C1 segment of cervical spinal cord (tissue), 14 donors: ENCODE measurements at places on chromosomes 12 and 14.

GRCh38 chr12:105933671-105934665 lies 204.8 kb downstream of the NUAK1 start:
- no peak for DNase-seq

DNA sequence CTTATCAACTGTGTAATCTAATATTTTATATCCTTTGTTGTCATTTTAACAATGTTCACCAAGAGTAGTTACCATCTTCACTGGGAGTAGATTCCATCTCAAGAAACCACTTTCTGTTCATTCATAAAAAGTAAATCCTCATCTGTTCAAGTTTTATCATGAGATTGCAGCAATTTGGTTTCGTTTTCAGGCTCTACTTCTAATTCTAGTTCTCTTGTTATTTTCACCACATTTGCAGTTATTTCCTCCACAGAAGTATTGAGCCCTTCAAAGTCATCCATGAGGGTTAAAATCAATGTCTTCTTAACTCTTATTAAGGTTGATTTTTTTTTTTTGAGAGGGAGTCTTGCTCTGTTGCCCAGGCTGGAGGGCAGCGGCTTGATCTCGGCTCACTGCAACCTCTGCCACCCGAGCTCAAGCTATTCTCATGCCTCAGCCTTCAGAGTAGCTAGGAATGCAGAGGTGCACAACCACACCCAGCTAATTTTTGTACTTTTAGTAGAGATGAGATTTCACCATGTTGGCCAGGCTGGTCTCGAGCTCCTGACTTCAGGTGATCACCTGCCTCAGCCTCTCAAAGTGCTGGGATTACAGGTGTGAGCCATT lies 276.6 kb downstream of the ACSS3 start:
- DNase-seq: no peak

- DNase-seq: no peak
Observed at GRCh38 chr12:119134284-119135072, 44.3 kb upstream of the HSPB8 start.

DNA sequence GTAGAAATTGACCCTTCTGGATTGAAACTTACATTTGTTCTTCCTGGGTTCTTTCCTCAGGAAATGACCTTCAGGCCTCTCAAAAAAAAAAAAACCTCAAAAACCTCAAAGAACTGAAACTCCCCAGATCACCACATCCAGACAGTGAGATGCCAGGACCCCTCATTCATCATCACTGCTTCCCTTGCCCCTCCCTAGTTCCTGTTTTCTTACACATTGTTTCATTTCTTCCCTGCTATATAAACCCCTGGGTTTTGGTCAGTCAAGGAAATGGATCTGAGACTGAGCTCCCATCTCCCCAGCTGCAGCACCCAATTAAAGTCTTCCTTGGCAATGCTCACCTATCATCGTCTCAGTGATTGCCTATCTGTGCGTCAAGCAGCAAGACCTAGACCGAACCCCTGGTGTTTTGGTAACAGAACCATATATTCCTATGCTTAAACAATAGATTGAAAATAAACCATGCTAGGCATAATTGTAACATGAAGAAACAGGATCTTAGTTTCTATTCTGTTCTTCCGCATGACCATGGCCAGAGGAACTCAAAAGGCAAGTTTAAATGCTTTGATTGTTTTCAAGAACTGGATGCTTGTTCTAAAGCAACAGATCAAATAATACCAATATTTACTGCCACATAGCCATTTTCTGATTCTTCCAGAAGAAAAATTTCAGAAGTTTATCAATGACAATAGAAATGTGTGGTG lies 108.0 kb upstream of the MAX start:
- no peak for DNase-seq

DNA sequence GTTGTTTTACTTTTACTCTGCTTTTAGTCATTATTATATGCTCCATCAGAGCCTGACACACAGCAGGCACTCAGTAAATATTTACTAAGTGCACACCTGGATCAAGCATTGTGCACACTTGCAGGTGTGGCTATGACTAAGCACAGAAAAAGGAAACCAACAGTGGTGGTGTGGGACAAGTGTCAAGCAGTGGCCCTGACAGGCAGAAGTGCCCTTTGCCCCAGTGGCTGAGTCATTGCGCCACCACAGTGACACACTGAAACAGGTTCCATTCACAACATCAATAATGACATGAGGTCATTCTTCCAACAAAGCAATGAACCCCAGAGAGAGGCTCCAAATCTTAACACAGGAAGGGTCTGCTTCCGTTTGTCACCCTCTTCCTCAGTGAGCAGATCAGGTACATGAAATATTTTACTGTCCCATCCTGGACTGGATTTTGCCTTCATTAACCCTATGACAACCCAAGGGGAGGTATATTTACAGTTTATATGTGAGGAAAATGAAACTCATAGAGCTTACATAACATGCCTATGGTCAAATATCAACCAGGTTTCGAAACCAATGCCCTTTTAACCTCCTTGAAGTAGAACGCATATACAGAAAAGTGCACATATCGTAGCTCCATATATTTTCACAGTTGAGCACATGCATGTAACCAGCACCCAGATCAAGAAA lies 82.6 kb upstream of the GTF2A1 start:
- no peak for DNase-seq

DNA sequence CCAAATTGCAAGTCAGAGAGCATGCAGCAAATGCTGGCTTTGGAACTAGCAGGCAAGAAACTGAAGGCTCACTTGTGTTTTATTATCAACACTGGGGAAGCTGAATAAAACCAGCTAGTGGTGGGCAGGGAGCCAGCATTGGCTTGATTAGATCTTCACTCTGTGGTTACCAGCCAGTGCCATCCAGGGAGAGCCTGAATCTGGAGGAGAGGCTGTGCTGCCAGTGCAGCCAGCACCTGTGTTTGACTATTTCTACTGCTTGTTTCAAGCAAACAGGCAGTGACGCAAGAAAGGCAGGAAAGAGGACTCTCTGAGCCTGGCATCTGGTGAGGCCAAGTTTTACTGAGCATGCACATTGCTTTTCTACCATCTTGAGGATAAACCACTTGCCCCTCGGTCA lies 247.0 kb downstream of the PHLDA1 start:
- peak; percentile 10 for DNase-seq

DNA sequence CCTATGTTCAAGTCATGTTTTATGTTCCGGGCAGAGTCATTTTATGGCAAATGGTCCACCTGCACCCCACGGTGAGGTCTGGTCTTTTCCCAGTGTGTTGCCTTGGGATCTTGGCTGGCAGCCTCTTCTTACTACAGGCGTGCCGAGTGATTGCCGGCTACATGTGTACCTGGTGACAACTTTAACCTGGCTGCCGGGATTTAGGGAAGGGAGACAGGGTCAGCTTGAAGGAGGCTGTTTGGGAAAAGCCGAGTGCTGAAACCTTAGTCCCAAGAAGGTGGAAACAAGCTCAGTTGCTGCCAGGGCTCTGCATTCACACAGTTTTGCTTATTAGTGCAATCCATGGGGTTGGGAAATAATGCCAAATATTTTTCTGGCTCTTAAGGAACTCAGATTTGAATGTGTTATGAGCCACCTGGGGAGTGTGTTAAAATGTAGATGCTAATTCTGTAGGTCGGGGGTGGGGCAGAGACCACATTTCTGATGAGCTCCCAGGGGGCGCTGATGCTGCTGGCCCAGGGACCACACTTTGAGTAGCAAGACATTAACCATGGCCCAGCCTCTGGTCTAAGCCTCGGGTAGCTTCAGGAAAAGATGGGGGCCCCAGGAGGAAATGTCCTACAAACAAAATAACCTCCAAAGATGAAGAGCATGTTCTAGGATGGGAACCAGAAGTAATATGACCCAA lies 179.6 kb downstream of the TBX5 start:
- no peak for DNase-seq

- DNase-seq: no peak
Observed at GRCh38 chr14:50402965-50403364, 6.3 kb upstream of the CDKL1 start.

DNA sequence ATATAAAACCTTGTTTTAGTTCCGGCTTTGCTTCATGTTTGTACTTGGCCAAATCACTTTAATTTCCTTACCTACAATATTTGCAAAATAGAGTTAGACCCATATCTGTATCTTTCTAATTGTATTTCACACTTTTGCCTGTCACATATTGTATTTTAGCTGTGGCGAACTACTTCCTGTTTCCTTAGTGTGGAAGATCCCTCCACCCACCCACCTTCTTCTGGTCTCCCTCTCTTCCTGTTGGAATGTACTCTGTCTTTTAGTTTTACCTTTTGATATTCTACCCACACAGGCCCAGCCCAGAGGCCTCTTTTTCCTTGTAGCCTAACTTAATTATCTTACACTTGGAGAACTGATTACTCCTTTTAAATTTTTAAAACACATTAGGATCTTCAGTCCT lies 78.2 kb downstream of the SCN8A start:
- DNase-seq: no peak

DNA sequence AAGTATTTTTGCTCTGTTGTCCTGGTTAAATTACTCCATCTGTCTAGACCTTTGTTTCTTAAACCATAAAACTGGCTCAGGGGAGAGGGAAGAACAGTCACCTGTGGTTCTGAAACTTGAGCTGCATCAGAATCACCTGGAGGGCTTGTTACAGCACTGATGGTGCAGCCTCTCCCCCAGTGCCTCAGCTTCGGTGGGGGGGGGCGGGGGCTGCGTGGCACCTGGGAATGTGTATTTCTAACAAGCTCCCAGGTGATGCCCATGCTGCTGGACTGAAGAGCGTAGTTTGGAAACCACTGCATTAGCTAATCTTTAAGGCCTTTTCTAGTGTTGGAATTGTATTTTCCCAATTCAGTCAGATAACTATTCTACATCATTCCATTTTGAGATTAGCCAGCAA lies 42.7 kb downstream of the GPHB5 start:
- DNase-seq: no peak
